Left renal pelvis (tissue), 4 donors: ENCODE measurements at places on chromosomes 6 and 20.

GRCh38 chr6:135395136-135395535, 102.4 kb downstream of the AHI1 start:
- DNase-seq: no peak

- DNase-seq: no peak
Observed at GRCh38 chr6:85372915-85373270, 77.0 kb upstream of the NT5E start.

DNA sequence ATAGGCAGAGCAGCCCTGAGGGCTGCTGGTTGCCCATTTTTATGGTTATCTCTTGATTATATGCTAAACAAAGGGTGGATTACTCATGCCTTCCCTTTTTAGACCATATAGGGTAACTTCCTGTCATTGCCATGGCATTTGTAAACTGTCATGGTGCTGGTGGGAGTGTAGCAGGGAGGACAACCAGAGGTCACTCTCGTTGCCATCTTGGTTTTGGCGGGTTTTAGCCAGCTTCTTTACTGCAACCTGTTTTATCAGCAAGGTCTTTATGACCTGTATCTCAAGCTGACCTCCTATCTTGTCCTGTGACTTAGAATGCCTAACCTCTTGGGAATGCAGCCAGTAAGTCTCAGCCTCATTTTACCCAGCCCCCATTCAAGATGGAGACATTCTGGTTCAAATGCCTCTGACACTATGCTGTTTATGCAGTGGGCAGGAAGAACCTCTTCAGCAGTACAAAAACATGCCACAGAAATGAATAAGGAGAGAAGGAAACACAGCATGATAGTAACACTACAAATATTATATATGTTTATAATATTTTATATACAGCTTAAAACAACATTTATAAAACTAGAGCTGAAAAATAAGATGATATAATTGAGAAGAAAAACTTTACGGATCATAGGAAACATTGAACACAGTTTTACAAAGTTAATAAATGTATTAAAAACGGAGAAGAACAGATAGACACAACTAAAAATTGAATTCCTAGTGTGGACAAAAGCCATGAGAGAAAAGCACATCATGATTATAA, 58.9 kb upstream of the SAMD5 start:
- no peak for DNase-seq

DNA sequence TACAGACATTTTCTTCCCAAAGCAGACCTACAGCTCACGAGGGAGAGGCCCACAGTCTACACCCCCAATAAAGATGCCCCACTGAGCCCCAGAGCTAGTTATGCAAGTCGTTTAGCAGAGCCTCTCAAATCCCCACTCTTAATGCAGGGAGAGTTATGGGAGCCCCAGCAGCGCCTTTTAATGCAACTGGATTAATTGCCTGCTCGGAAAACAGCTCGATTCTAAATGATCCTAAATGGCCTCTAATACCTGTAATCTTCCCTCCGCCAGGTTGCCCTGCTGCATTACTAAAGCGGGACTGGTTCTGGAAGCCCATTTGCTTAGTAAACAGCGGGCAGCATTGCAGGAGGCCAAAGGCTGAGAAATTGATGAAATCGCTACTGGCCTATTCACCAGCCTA, 656.9 kb downstream of the PTPRT start:
- no peak for DNase-seq

GRCh38 chr6:41579088-41579610, 33.0 kb downstream of the FOXP4 start:
- DNase-seq: no peak

GRCh38 chr6:47485491-47486135, 8.0 kb downstream of the CD2AP start:
- no peak for DNase-seq

DNA sequence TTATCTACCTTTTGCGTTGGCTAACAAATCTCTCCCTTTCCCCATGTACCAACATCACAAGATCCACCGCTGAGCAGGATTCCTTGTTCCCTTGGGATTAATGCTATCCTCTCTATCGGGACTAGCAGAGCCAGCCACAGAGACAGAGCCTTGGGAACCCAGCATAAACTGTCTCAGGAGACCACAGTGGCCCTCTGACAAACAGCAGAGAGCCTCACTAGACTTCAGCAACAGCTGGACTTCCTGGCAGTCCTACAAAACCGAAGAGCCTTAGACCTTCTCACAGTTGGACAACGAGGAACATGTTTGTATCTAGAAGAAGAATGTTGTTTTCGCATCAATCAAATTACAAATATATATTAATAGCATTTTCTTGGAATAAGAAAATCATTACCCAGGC, 39.6 kb upstream of the POU5F1 start:
- DNase-seq: no peak

DNA sequence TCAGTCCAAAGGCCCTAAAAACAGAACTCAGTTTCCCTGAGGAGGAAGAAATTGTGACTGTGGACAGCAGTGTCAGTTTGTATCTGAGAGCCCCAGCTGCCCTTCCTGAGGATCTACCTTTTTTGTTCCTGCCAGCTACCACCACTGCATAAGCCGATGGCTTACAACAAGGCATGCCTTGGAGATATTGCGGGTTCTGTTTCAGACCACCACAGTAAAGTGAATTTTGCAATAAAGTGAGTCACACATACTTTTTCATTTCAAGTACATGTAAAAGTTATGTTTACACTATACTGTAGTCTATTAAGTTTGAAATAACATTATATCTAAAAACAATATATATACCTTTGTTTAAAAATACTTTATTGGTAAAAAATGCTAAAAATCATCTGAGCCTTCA, 9.6 kb upstream of the CST3 start:
- DNase-seq: no peak

- DNase-seq: no peak
Observed at GRCh38 chr6:3751077-3751729, at the start of gene PXDC1. Gene PXDC1 (minus strand): TSS chr6:3751713. CDS start chr6:3751531, 182 bp downstream.

DNA sequence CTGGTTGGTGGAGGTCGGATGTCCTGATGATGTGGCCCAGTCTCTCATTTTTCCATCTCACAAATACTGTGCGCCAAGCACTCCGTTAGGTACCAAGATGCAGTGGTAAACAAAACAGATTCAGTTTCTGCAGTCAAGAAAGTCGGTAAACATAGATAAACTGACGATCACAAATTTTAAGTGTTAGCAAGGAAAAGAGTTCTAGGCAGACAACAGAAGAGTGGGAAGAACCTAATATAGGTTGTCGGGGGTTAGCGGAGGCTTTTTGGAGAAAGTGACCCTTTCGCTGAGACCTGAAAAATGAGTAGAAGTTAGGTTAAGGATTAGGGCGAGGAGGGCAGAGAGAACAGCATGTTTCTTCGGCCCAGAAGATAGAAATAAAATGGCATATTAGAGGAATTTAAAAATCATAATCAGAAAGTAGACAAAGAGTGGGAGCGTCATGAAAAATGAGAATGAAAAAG, 514 bp downstream of the ORC3 start:
- DNase-seq: no peak

- DNase-seq: no peak
Observed at GRCh38 chr20:56552911-56553629, 20.0 kb downstream of the FAM209B start.

GRCh38 chr6:110784610-110784979, 30.7 kb downstream of the CDK19 start:
- no peak for DNase-seq

GRCh38 chr6:108078191-108078590, 3.6 kb upstream of the OSTM1 start:
- DNase-seq: no peak

DNA sequence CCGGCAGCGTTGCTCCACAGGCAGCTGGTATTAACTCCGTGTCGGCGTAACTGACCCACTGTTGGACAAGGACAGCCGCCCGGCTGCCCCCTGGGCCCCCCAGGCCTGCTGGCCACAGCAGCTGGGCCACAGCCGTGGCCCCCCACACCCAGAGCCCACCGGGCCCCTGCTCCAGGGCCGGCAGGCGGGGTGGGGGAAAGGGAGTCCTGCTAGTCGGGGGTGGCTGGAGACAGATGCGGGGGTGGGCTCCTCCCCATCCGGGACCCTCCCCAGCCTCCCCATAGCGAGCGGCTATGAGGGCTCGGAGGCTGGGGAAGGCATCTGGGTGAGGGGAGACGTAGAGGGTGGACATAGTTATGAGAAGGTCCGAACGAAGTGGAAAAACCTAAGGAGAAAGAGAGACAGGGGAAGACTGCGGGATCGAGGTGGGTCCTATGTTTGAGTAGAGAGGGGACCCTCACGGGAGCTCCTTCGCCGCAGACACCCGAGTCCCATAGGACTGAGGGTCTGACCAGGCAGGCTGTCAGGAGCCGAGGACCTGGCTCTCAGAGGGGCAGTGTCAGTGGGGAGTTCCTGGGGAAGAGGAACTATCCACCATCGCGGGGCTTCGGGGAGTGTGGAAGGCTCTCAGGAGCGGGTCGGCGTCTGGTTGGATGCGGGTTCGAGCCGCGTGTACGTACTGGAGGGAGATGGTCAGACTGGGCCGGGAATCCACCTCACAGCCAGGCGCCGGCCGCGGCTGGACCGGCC, 511 bp downstream of the VARS1 start:
- DNase-seq: no peak

DNA sequence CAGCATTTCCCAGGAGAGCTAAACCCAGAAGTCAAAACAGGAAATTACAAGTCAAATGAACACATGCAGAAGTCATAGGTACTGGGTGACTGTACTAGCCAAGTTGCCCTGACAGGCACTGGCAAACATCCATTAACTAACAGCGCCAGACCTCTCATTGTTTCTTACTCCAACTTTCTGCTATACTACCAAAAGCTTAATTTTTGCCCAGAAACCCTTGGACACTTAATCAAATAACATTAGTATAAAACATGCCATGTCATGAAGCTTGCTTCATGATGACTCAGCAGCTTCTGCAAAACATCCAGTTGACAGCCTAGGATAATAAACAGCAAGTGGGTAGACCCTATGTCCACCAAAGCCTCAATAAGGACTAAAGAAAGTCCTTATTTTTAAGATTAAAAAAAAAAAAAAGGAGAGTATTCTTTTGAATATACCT, 3.5 kb downstream of the NUP153 start:
- no peak for DNase-seq
